ENCODE measurements at places on chromosomes 12 and 14. TPM values are rescaled to one million over a fixed set of nuclear protein-coding genes. Genes with fewer than 3 reads are reported as not detected.

Gene SLC4A8
- total RNA-seq: not detected

Gene NOVA1
- total RNA-seq: not detected

Gene HNRNPA1
- total RNA-seq: 1,768 TPM

Gene PLEKHG7
- not detected for total RNA-seq

Gene KRT6C
- not detected for total RNA-seq

Gene BEST3
- not detected for total RNA-seq

Gene ACOT2
- not detected for total RNA-seq

Gene NR1H4
- total RNA-seq: not detected

Gene TPH2
- total RNA-seq: not detected

GRCh38 chr12:95898081-95898480 is 39.3 kb downstream of the SNRPF start:
- DNase-seq: no peak
- H3K27ac ChIP-seq: no peak overlapping the region
- no peaks in the 10 kb centered on the region for H3K4me1 ChIP-seq

DNA sequence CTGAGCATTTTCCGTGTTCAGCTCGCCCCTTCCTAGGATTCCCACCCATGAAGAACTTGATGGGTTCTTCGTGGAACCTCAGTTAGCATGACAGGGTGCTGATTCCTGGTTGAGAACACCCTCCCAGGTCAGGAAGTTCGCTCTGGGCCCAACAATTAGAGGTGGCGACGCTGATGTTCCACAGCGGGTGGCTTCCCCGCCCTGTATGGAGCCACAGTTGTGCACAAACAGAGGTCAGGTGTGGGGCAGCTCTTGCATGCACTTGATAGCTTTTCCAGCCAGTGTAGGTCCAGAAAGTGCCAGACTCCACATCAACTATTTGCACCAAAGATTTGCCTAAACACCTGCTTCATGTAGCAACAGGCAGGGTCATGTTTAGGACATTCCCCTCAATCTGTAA is 788.2 kb downstream of the MED13L start:
- DNase-seq: no peak
- no peak overlapping the region for H3K4me3 ChIP-seq
- no peaks in the 10 kb centered on the region for H3K27me3 ChIP-seq
- H3K36me3 ChIP-seq: no peaks in the 10 kb centered on the region

DNA sequence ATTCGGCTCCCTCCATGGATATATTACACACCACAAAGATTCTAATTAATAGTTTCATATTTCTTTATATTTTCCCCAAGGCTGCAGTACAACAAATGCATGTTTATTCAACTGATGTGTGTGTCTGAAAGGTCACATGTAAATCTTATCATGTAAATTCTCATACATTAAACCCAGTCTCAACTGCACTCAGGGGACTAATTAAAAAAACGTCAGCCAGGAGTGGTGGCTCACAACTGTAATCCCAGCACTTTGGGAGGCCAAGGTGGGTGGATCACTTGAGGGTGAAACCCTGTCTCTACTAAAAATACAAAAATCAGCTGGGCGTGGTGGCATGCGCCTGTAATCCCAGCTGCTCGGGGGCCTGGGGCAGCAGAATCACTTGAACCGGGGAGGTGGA is 67.8 kb downstream of the MAP3K9 start:
- H3K36me3 ChIP-seq: no peaks in the 10 kb centered on the region
- H3K4me1 ChIP-seq: no peaks in the 10 kb centered on the region
- H3K4me3 ChIP-seq: no peak overlapping the region
- H3K27me3 ChIP-seq: peaks cover 6% of the 10 kb centered on the region

GRCh38 chr12:51329742-51330141 is 5.8 kb upstream of the BIN2 start:
- no peak overlapping the region for H3K4me3 ChIP-seq
- no peak for DNase-seq
- no peaks in the 10 kb centered on the region for H3K27me3 ChIP-seq
- H3K4me1 ChIP-seq: peaks cover 48% of the 10 kb centered on the region

DNA sequence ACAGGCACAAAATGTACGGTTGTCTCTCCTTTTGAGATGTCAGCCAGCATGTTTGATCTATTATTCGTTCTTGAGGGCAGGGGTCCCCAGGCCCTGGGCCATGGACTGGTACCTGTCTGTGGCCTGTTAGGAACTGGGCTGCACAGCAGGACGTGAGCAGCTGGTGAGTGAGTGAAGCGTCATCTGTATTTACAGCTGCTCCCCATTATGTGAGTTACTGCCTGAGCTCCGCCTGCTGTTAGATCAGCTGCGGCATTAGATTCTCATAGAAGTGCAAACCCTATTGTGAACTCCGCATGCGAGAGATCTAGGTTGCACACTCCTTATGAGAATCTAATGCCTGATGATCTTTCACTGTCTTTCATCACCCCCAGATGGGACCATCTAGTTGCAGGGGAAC is 41.4 kb upstream of the SCN8A start:
- no peaks in the 10 kb centered on the region for H3K4me1 ChIP-seq
- H3K36me3 ChIP-seq: no peaks in the 10 kb centered on the region
- DNase-seq: no peak
- peaks cover 5% of the 10 kb centered on the region for H3K27me3 ChIP-seq
- no peak overlapping the region for H3K4me3 ChIP-seq

- H3K27ac ChIP-seq: no peak overlapping the region
- H3K36me3 ChIP-seq: no peaks in the 10 kb centered on the region
- no peak overlapping the region for H3K4me3 ChIP-seq
- no peak for DNase-seq
These were observed 35.6 kb downstream of the DAD1 start for GRCh38 chr14:22553445-22553844.

GRCh38 chr14:102516531-102517391 is 7.2 kb upstream of the ANKRD9 start:
- peak overlapping the region; percentile 81 for H3K27ac ChIP-seq
- H3K4me3 ChIP-seq: peak overlapping the region; percentile 61
- H3K27me3 ChIP-seq: no peaks in the 10 kb centered on the region
- no peaks in the 10 kb centered on the region for H3K36me3 ChIP-seq
- peaks cover 27% of the 10 kb centered on the region for H3K4me1 ChIP-seq

- no peaks in the 10 kb centered on the region for H3K4me1 ChIP-seq
- peaks cover 30% of the 10 kb centered on the region for H3K27me3 ChIP-seq
- H3K27ac ChIP-seq: no peak overlapping the region
- DNase-seq: no peak
- no peaks in the 10 kb centered on the region for H3K36me3 ChIP-seq
These were observed 16.4 kb downstream of the DAO start for GRCh38 chr12:108896336-108896735.

- H3K4me3 ChIP-seq: no peak overlapping the region
- DNase-seq: no peak
- no peaks in the 10 kb centered on the region for H3K36me3 ChIP-seq
- no peak overlapping the region for H3K27ac ChIP-seq
- peaks cover 44% of the 10 kb centered on the region for H3K27me3 ChIP-seq
These were observed 59.5 kb downstream of the NUAK1 start for GRCh38 chr12:106079148-106079738.

GRCh38 chr12:119780786-119781434 is 96.2 kb downstream of the CIT start:
- H3K27ac ChIP-seq: no peak overlapping the region
- DNase-seq: peak; percentile 62
- H3K4me3 ChIP-seq: no peak overlapping the region
- H3K36me3 ChIP-seq: peaks cover 53% of the 10 kb centered on the region
- H3K4me1 ChIP-seq: no peaks in the 10 kb centered on the region

GRCh38 chr12:127278351-127278750 is 988.6 kb upstream of the TMEM132C start:
- H3K27me3 ChIP-seq: peaks cover 26% of the 10 kb centered on the region

DNA sequence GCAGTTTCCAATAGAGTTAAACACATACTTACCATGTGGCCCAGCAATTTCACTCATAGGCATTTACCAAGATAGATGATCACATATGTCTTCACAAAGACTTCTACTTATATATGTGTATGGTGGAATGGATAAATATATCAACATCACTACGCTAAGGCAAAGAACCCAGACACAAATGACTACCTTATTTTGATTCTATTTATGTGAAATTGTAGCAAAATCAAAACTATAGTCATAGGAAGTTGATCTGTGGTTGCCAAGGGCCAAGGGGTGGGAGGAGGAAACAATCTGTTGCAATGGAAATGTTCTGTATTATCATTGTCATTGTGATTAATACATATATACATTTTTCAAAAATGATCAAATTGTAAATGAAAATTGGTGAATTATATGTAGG is 47.7 kb upstream of the ANP32D start:
- DNase-seq: no peak
- H3K27me3 ChIP-seq: no peaks in the 10 kb centered on the region
- no peaks in the 10 kb centered on the region for H3K36me3 ChIP-seq
- no peak overlapping the region for H3K4me3 ChIP-seq
- H3K27ac ChIP-seq: no peak overlapping the region

DNA sequence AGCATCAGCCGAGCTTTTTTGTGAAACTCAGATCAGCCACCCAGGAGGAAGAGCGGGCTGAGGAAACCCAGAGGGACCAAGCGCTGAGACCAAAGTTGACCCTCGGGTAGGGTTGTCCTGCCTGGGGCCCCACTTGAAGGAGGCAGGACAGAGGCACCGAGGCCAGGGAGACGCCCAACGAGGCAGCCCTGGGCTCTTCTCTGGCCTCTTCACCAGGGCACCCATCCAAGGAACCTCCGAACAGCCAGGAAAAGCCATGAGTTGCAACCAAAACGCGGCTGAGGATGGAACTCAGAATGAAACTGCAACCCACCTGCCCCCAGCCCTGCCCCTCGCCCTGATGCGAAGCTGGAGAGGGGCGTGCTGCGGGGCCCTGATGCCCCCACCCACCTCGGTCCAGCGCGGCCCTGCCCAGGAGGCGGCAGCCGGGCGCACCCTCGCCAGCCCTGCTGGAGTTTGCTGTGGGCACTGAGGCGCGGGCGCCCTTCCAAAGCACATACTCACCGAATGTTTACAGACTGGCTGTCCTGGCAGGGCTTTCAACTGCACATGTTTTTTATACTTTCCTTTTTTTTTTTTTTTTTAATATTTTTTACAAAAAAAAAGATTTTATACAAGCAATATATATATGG is 41.9 kb downstream of the JDP2 start:
- no peak for DNase-seq
- H3K27ac ChIP-seq: no peak overlapping the region
- no peaks in the 10 kb centered on the region for H3K4me1 ChIP-seq
- no peak overlapping the region for H3K4me3 ChIP-seq
- no peaks in the 10 kb centered on the region for H3K27me3 ChIP-seq

GRCh38 chr12:6266971-6267721 is 43.3 kb upstream of the PLEKHG6 start:
- H3K4me3 ChIP-seq: no peak overlapping the region
- H3K27me3 ChIP-seq: no peaks in the 10 kb centered on the region
- no peaks in the 10 kb centered on the region for H3K36me3 ChIP-seq
- peaks cover 26% of the 10 kb centered on the region for H3K4me1 ChIP-seq
- DNase-seq: no peak
- H3K27ac ChIP-seq: no peak overlapping the region

- no peak overlapping the region for H3K4me3 ChIP-seq
- H3K4me1 ChIP-seq: peaks cover 6% of the 10 kb centered on the region
- DNase-seq: no peak
- no peak overlapping the region for H3K27ac ChIP-seq
These were observed 554 bp upstream of the DEGS2 start for GRCh38 chr14:100159865-100160533.

- H3K27ac ChIP-seq: peak overlapping the region; percentile 34
- H3K4me3 ChIP-seq: peak overlapping the region; percentile 56
- peaks cover 15% of the 10 kb centered on the region for H3K4me1 ChIP-seq
- no peaks in the 10 kb centered on the region for H3K36me3 ChIP-seq
These were observed 92.8 kb downstream of the NINJ2 start for GRCh38 chr12:570435-570920.

- H3K27me3 ChIP-seq: peaks cover 12% of the 10 kb centered on the region
- H3K36me3 ChIP-seq: no peaks in the 10 kb centered on the region
- H3K27ac ChIP-seq: no peak overlapping the region
- H3K4me1 ChIP-seq: no peaks in the 10 kb centered on the region
These were observed 65.8 kb downstream of the RIN3 start for GRCh38 chr14:92579244-92579936.

DNA sequence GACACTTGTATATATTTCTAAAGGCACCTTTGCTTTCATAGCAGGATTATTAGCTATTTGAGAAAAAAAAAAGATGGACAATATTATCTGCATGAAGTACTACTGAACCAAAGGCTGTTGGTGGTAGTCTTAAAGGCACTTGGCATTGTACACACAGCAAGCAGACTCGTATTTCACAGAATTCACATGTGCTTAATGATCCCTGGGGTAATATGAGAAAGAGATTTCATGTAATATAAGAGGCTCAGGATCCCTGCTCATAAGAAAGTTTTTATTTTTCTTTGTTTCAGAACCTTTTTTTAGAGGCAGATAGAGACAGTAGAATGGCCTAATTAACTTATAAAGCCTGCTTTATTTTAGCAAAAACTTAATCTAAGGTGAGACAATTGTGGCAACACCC is 59.5 kb downstream of the SYNE2 start:
- no peaks in the 10 kb centered on the region for H3K27me3 ChIP-seq
- no peaks in the 10 kb centered on the region for H3K4me1 ChIP-seq
- no peaks in the 10 kb centered on the region for H3K36me3 ChIP-seq
- H3K27ac ChIP-seq: no peak overlapping the region

GRCh38 chr12:2794736-2795289 is at the start of gene FKBP4:
FKBP4 (plus strand) TSS chr12:2794970; CDS start chr12:2795140, 170 bp downstream.
- peak; percentile 91 for DNase-seq
- H3K4me3 ChIP-seq: peak within 1 kb of the TSS; percentile 70
- H3K27me3 ChIP-seq: no peaks in the 10 kb centered on the region
- peaks cover 39% of the 10 kb centered on the region for H3K36me3 ChIP-seq
- H3K4me1 ChIP-seq: peaks cover 18% of the 10 kb centered on the region

DNA sequence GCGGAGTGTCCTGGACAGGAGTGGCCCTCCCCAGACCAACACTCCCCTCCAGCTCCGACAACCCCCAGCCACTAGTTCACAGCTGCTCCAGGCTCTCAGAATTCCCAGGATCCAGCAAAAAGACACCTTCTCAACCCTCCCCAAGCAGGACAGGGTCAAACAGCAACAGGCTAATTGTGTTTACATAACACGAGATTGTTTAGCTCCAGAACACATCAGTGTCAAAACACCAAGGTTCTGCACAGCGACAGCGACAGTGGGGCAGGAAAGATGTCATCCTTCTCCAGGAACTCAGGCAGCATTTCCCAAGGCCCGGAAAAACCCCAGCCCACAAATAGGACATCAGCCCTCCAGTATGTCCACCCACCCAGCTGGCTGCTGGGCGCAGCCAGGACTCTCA is 16.5 kb downstream of the ITPK1 start:
- no peaks in the 10 kb centered on the region for H3K27me3 ChIP-seq
- no peak overlapping the region for H3K4me3 ChIP-seq
- no peak overlapping the region for H3K27ac ChIP-seq
- no peak for DNase-seq
- no peaks in the 10 kb centered on the region for H3K36me3 ChIP-seq
- H3K4me1 ChIP-seq: peaks cover 14% of the 10 kb centered on the region

- H3K4me3 ChIP-seq: no peak overlapping the region
- DNase-seq: no peak
- H3K4me1 ChIP-seq: no peaks in the 10 kb centered on the region
- H3K27ac ChIP-seq: no peak overlapping the region
These were observed 326.0 kb downstream of the PRKD1 start for GRCh38 chr14:29601616-29602015.

DNA sequence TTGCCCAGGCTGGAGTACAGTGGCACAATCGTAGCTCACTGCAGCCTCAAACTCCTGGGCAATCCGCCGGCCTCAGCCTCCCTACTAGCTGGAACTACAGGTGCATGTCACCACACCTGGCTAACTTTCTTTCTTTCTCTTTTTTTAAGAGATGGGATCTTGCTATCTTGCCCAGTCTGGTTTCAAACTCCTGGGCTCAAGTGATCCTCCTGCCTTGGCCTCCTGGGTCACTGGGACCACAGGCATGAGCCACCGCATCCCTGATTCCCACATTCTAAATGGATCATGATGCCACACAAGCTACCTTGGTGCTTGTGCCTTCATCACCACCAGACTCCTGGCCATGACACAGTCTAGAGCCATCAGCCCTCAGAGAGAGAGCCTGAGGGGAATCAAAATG is 43.8 kb downstream of the PRKAB1 start:
- no peaks in the 10 kb centered on the region for H3K4me1 ChIP-seq
- no peak overlapping the region for H3K4me3 ChIP-seq

All from K562 (cell line).